Stromal cell of bone marrow (primary cell): ENCODE measurements at places on chromosomes 12 and 14.

DNA sequence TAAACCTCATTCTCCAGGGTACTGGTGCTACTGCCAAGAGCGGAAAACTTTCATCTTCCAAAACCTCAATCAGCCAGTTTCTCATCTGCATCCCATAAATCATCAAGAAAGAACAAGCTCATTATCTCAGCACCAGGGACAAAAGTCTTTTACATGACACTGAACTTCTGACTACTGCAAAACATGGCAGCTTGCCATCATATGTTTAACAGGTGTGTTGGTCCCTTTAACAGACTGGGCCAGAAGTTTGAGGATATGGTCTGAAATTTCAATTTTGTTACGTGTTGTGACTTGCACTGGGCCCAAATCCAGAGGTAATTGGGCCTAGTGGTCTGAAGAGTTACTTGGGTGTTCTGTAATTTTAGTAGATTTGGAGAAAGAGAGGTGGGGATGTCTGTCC lies 305.4 kb upstream of the SEL1L start:
- DNase-seq: no peak

DNA sequence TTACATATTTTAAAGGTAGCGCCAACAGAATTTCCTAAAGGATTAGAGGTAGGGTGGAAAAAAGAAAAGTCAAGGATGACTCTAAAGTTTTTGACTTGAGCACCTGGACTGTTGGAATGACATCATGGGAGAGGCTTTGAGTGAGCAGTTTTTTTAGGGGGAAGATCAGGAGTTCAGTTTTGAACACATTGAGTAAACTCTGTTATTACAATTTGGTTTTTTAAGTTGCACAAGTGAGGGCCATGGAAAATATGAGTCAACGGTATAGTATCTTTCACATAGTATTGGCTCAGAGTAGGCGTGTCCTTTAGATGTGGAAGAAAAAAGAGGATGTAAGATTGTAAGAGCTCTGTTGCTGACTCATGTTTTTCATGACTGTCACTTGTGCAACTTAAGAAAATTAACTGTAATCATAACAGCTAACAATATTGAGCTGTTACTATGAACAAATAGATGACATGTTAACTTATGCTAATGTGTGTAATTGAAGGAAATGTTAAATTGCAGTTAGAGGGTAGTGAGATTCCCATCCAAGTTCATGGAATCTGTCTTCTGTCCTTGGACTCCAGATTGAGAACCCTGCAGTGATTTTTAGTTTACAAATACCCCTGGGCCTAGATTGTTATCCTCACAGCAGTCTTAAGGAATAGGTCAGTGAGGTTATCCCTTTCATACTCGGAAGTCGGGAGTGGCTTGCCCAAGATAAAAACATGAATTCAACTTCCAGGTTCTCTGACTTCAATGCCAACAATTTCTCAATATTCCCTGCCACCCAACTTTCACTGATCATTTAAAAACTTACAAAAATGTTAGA lies 48.2 kb upstream of the ATP2B1 start:
- DNase-seq: peak; percentile 99

GRCh38 chr12:51369581-51369980 lies 21.6 kb downstream of the GALNT6 start:
- no peak for DNase-seq

DNA sequence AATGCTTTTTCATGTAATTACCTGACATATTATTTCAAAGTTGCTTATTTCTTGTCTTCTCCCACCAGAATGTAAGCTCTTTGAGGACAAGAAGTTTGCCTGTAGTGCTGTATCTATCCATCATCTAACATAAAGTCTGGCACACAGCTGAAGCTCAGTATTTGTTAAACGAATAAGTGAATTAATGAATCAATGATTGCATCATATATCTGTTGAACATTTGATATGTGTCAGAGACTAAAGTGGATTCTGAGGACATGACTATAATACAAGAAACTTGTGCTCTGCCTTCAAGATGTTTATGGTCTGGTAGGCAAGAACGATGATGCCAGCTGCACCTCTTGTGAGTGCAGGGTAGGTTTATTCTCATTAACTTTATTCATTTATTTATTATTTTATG lies 115.4 kb upstream of the SCAF11 start:
- DNase-seq: no peak

GRCh38 chr14:69684461-69685217 lies 73.2 kb downstream of the SUSD6 start:
- no peak for DNase-seq

GRCh38 chr12:56261503-56262232 lies 3.5 kb upstream of the ANKRD52 start:
- peak; percentile 24 for DNase-seq

DNA sequence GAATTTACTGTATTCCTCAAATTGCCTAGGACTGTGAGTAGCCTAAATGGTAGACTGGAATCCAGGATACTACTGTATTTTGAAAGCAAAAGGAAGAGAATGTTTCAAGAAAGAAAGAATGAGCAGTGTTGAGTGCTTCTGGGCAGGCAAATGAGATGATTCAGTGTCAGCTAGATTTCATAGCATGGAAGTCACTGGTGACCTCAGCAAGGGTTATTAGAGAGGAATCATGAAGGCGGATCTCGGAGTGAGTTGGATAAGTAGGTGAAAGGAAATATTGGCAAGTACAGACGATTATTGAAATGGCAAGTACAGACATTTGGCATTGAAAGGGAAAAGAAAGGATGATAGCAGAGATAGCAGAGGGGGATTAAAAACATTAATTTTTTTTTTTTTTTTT lies 27.1 kb downstream of the VRK1 start:
- DNase-seq: peak; percentile 73

DNA sequence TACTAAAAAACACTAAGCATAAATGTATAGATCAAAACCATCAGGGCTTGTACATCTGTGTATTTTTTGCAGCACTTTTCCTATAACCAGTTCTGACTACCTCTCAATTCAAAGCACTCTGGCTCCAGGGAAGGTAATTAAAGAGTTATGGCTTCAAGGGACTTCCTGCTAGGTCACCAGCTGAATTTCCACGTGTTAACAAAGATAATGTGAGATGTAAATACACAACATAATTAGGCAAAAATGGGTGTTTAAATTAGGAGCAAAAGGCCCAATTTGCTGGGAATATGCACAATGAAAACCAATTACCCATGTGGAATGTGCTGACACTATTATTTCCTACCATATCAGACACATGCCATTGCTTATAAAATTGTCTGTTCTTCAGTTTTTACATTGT lies 513.4 kb upstream of the FLRT2 start:
- no peak for DNase-seq

GRCh38 chr14:104976198-104977007 lies 1.8 kb downstream of the AHNAK2 start:
- DNase-seq: no peak

DNA sequence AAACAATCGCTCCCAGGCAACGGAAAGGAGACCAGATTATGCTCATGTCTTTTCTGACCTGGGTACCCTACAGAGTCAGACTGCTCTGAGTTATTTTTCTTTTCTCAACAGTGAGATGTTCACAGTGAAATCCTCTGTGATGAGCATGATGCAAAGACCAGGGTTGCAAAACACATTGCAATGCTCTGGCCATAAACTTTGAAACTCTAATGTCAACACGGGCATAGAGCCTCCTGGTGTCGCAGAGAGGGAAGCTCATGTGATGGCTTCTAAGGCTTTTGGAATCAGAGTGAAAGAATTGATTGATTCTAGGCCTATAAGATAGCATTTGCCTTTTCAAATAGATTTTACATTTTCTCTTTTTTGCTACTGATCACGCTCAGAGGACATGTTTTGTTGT lies 193.4 kb downstream of the RASSF9 start:
- DNase-seq: peak; percentile 70

DNA sequence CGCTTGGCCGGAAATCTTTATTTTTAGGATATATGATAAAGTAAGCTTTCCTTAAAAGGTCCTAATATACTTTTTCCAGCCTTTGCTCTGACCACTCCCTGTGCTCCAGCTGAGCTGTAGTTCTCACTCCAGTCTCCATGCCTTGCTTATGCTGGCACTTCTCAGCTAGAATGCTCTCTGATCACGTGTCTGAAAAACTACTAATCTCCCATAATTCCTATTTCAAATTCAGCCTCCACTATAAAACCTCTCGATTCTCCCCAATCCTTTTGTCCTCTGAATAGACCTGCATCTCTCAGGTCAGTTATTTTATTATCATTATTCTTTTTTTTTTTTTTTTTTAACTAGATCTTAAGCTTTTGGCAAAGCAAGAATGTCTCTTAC lies 3.7 kb downstream of the BIN2 start:
- DNase-seq: no peak

DNA sequence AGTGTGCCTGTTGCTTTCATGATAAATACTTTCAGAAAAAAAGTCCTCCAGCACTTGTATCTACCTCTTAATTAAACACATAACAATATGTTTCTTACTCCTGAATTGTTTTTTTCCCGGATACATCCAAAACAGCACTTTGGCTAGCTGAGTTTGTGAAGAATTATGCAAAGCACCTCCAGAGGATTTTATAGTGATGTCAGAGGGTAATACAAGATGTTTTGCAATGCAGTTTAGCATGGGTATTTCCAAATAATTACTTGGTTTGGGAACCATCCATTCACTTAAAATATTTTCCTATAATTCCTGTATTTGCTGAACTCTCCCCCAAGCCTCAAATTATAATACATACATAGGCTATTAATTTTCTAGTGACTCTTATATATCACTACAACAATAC lies 37.7 kb upstream of the DBX2 start:
- no peak for DNase-seq

DNA sequence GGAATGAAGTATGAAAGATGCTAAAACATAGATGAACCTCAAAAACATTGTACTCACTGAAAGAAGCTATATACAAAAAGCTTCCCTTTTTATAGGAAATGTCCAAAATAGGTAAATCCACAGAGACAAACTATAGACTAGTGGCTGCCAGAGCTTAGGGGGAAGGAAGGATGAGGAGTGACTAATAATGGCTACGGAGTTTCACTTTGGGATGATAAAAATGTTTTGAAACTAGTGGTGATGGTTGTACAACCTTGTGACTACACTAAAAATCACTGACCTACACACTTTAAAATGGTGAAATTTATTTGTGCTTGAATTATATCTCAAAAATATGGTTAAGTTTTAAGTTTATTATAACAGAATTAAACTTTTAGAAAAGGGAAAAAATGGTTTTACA lies 37.1 kb upstream of the AMN1 start:
- no peak for DNase-seq

GRCh38 chr12:48788524-48788853 lies 400 bp downstream of the ADCY6 start:
- DNase-seq: no peak

- DNase-seq: peak; percentile 39
These were observed 146.8 kb upstream of the RASSF8 start for GRCh38 chr12:25811656-25812126.

GRCh38 chr12:11633968-11634367 lies 15.5 kb upstream of the ETV6 start:
- no peak for DNase-seq

DNA sequence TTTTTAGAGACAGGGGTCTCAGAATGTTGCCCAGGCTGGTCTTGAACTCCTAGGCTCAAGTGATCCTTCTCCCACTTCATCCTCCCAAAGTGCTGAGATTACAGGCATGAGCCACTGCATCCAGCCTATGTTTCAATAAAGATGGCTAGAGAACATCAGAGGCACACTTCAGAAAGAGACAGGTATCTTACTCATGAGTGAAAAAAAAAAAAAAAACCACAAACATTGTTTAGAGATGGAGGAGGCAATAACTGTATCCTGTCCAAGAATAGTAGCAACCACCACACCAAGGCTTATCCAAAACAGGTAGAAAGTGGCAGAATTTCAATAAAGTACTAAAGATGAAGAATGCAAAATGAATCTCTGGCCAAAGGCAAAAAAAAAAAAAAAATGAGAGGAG lies 30.3 kb downstream of the EEA1 start:
- DNase-seq: no peak

DNA sequence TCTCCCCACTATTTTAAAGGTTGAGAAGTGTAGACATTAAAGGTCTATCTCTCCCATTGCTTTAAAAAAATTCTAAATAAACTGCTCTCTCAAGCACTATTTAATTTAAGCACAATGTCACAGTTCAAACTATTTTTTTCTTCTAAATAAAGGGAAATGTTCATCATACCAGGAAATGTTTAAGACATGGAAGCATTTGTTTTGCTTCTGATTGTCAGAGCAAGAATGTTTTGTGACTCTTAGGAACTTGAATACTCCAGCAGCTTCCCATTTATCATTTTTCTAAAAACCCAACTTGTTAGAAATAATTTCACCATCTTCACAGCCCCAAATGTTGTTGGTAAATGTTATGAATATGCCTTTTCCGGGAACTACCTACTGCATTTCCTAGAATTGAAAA lies 121.8 kb upstream of the NTF3 start:
- no peak for DNase-seq

DNA sequence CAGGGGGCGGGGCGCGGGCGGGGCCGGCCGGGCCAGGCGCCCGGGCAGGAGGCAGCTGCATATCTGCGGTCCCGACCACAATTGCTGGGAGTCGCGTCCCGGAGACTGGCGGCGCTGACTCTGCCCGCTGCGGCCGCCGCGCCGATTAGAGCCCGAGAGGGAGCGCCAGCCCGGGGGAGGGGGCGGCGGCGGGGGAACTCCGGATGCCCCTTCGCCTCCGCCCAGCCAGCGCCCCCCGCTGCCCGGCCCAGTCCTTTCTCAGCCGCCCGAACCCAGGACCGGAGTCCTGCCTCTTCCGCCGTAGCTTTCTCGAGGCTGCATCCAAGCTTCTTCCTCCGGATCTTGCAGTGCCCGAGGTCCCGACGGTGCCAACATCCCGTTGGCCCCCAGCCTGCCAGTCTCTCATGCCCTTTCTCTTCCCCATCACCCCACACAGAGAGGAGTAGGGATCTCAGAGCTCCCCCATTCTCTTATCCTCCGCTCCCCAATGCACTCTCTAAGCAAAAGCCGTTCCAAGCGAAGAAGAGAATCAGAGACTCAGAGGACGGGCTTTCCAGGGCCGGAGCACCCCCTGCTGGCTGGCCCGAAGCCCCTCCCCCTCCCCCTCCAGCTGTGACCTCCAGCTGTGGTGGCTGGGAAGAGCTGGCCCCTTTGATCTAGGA lies 8.8 kb upstream of the SP7 start:
- peak; percentile 57 for DNase-seq

- DNase-seq: no peak
These were observed 25.1 kb upstream of the BATF start for GRCh38 chr14:75497191-75497590.

DNA sequence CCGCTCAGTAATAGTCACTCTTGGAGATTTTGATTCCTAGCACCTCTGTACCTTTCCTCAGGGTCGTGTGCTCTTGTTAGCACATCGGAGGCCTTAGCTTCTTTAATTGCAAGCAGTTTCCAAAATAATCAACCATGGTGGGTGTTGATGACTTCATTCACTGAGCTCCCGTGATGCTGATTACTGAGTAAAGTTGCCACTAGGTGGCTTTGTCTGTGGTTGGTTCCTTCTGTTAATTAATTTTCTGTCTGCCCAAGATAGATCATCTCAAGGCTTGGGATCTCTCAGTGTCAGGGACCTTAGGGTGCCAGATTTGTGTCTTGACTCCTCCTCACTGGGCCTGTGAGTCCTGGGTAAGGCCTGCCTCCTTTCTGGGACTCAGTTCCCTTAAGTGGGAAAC lies 54.3 kb downstream of the PTPN11 start:
- no peak for DNase-seq
